ENCODE measurements at places on chromosomes 2 and 18. TPM values are rescaled to one million over a fixed set of nuclear protein-coding genes. Genes with fewer than 3 reads are reported as not detected.

ITGB6 gene
- 12.5 TPM for total RNA-seq

SOX11 gene
- total RNA-seq = 0.07 TPM

TMEFF2 gene
- total RNA-seq = not detected

KLHL30 gene
- 140 TPM for total RNA-seq

SLC4A3 gene
- total RNA-seq = 1.4 TPM

CPO gene
- total RNA-seq = 0.63 TPM

CCBE1 gene
- not detected for total RNA-seq

AKAIN1 gene
- total RNA-seq = not detected

FBXO36 gene
- total RNA-seq = 0.95 TPM

DSG2 gene
- 0.86 TPM for total RNA-seq

DSC1 gene
- total RNA-seq = not detected

EXOC6B gene
- 18.8 TPM for total RNA-seq

LOXHD1 gene
- total RNA-seq = 0.13 TPM

GALR1 gene
- 0.02 TPM for total RNA-seq

MYCN gene
- total RNA-seq = 0.25 TPM

KRTCAP3 gene
- total RNA-seq = 2.2 TPM

PTH2R gene
- total RNA-seq = not detected

RRM2 gene
- total RNA-seq = 0.27 TPM

POLE4 gene
- total RNA-seq = 74.4 TPM
